ENCODE measurements at places on chromosomes 12 and 14.
A peak's percentile ranks its signal among the peaks of the same experiment; 100 is the strongest.

DNA sequence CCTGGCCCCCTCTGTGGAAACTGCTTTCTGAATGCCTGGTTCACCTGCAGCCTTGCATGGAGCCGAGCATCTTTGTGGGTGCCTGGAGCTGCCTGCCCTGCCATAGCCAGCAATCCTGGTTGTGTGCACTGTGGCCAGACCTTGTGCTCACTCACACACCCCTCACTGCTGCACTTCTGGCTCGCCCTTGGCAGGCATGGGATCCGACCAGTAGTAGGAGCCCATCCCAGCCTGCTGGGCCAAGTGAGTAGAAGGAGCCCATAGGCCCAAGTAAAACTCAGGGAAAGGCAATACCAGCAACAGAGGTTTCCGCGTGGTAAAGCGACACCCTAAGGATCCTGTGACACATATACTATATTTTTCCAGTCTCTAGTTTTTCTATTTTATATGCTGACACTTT is 270.0 kb upstream of the NAV3 start:
- DNase-seq = no peak

DNA sequence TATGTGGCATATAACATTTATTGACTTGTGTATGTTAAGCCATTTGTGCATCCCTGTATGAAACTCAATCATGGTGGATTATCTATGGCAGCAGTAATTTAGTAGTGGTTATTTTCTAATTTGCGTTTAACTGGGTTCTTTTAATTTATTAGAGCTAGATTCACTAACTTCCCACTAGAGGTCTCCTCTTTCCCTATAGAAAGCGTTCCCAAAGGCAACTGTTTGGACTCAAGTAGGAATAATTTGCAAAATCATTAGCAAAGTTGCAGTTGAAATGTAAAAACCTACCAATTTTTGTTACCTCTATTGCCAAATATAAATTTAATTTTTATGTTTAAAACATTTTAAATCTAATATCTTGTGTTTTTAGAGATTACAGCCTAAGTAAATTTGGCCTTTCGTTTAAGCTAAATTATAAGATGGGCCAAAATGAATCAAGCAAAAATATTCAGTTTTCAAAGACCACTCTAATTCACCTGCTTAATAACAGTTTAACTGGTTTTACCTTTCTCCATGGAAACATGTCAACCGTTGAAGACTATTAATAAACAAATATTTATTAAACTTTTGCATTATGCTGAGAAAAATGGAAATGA is 6.0 kb downstream of the DMAC2L start:
- no peak for DNase-seq

- DNase-seq = no peak
Observed at GRCh38 chr12:62622177-62622576, 155.6 kb downstream of the MON2 start.

GRCh38 chr12:116717466-116718437 is 20.1 kb downstream of the SPRING1 start:
- DNase-seq = peak; percentile 45

- DNase-seq = no peak
Observed at GRCh38 chr12:118032188-118032587, 15.7 kb downstream of the RFC5 start.

DNA sequence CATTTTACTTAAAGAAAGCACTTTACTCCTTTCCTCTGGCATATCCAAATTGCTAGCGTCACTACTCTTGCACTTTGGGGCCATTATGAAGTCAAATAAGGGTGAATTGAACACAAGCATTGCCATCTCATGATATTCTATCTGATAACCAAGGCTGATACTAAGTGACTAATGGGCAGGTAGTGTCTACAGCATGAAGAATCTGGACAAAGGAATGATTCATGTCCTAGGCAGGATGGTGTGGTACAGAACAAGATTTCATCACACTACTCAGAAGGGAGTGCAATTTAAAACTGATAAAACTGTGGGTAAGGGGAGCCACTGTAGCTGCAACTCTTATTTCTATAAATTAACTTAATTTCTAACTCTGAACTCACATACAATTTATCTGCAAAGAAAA is 7.7 kb upstream of the SLC6A15 start:
- no peak for DNase-seq

DNA sequence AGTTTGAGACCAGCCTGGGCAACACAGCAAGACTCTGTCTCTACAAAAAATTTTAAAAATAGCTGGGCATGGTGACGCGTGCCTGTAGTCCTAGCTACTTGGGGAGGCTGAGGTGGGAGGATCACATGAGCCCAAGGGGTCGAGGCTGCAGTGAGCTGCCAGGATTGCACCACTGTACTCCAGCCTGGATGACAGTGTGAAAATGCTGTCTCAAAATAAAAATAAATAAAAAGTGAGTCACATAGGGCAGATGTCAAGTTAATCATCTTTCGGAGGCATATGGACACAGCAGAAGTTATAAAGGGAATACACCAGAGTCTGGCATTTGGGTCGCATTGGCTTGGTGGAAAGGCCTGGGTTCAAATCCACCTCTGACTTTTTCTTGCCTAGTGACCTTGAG is 92.7 kb downstream of the PHETA1 start:
- DNase-seq = no peak

DNA sequence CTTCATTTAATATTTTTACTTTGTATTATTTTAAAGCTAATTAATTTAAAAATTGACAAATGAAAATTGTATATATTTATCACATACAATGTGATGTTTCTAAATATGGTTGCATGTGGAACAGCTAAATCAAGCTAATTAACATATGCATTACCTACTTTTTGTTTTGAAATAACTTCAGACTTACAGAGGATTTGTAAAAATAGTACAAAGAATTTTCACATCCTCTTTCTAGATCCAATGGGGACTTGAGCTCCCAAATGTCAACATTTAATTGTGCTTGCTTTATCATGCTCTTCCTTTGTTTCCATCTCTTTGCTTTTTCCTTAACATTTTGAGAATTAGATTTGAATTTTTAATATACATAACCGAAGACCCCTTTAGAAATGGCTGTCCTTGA is 6.6 kb downstream of the DCD start:
- DNase-seq = no peak
